Right renal cortex interstitium (tissue), 3 donors: ENCODE measurements at places on chromosomes 2 and 18. TPM values are rescaled to one million over a fixed set of nuclear protein-coding genes. Genes with fewer than 3 reads are reported as not detected.

AMER3 gene
- polyA plus RNA-seq, result 0.01 TPM

PLB1 gene
- 1.4 TPM for polyA plus RNA-seq

PIEZO2 gene
- 16.6 TPM for polyA plus RNA-seq

GRCh38 chr2:42951263-42951938, 159.0 kb upstream of the HAAO start:
- no peak for DNase-seq

DNA sequence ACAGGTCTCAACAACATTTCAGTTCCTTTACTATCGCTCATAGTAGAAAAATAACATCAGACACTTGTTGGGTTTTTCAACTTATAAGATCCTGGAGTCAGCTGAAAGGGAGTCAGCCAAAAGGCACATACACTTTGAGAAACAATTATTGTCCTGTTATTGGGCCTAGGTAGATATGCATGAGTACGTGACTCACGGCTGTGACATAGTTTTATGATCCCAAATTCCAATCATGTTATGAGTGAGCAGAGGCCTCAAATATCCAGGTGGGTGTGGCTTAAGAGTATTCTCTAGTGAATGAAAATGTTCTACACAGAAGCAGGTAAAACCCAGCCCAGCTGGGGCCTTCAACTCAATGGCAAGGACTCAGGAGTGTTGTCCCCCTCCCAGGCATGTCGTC, 27.2 kb downstream of the SERPINB8 start:
- DNase-seq, result no peak

DNA sequence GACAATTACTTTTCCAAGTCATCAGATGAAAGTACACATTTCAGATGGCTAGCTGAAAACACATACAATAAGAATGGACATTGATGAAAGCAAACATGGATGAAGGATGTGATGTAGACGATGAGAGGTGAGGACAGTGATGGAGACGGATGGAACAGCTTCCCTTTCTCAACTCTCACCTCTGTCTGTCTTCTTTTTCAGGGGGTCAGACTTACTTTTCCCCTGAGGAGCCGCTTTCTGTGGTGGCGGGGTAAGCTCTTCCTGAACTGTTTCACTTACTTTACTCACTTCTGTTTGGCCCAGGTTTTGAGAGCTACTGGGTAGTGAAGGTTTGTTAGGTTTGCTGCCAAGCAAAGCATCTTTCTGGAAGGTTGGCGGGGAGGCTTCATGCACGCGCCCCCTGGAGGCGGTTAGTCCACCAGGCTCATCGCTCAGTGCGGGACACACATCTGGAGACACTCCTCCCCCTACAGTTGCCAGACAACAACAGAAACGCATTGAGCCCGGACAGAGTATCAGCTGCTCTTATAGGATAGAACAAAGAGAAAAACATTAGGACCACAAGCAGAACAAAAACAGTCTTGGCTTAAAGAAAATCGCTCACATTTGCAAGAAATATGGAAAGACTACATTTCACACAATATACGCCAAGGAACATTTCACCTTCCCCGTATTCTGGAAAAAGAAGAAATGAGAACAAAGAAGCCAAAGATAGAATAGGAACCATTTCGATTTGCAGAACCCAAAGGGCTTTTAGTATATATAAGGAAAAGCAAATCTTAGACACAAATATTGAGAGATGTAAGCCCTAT, 90.5 kb downstream of the MYOM1 start:
- DNase-seq, result peak; percentile 76

DNA sequence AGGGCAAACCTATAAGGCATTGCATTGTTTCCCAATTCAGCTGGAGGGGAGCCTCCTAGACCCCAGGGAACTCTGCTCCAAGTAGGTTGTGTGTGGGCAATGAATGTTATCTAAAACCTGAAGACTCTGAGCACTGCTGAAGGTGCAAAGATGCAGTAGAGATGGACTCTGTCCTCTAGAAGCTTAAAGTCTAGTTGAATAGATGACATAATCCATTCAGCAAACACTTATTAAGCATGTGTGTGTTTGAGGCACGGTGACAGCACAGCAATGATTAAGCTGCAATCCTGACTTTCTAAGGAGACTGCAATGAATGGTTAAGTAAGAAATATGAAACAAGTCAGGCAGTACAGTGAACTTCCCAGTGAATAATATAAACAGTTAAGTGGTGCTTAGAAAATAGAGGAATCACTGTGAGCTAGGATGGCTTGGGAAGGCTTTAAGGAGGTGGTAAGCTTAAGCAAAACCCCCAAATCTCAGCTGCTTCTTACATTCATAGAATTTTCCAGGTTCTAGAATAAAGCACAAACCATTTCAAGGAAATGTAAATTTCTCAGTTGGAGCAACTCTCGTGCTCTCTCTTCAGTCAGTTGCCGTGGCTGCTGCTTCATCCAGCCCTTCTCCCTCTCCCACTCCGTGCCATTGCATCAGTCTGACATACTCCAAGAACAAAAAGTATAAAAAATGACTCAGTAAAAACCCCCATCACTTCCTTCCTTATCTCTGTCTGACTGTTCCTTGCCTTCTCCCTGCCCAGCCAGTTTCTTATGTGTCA, 19.1 kb downstream of the MXD1 start:
- no peak for DNase-seq

- DNase-seq, result no peak
Measured at GRCh38 chr2:233360771-233361176, 6.5 kb downstream of the DGKD start.

DNA sequence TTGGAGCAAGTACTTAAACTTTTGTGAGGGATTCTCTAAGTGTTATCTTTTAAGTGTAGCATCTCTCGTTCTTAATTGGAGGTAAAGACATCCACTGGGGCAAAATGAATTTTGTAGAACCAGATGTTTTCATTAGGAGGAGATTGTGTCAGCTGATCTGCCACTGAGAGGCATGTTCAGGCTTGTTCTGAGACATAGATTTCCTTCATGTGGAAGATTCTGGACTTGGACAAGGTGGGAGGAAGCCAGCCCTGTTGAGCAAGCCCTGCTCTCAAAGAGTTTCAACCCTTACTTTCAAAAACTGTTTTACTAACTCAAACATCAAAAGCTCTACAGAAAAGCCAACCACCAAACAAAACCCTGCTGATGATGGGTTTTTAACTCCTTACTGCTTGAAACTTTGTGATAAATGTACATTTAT, 6.5 kb downstream of the MAP4K4 start:
- DNase-seq, result no peak

- DNase-seq, result no peak
Measured at GRCh38 chr2:36769106-36769505, 72.6 kb downstream of the VIT start.

GRCh38 chr18:4157352-4157751, 297.8 kb downstream of the DLGAP1 start:
- DNase-seq, result no peak

DNA sequence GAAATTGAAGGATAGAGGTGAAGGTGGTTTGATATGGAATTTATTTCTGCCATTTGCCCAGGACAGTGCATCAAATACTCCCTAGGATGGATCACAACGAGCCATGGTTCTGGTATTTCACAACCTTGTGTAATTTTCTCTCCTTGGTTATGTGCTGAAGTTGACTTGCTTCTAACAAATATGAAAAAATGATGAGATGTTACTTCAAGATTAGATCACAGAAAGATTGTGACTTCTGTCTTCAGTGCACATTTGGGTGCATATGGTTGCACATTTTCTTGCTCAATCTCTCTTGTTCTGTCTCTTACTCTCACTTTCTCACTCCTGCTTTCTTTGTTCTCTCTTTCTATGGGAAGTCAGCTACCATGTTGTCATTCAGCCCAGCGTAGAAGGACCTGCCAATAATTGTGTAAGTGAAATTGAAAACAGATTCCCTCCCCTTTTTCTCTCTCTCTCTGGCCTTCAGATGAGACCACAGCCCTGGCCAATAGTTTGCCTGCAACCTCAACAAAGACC, 104.6 kb upstream of the RMDN2 start:
- DNase-seq, result no peak

DNA sequence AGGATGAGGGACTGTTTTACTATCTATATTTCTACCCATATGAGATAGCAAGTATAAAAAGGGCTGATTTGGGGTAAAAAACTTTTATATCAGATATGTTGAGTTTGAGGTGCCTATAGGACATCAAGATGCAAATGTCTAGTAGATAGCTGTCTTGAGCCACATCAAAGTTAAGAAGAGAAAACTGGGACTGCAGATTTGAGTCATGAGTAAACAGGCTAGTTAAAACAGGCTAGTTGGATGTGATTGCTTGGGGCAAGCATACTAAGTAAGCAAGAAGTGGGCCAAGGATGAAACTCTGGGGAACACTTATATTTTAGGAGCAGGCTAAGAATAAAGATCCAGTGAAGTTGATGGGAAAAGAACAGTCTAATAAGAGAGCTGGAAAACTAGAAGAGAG, 2.8 kb upstream of the SCRN3 start:
- no peak for DNase-seq

DNA sequence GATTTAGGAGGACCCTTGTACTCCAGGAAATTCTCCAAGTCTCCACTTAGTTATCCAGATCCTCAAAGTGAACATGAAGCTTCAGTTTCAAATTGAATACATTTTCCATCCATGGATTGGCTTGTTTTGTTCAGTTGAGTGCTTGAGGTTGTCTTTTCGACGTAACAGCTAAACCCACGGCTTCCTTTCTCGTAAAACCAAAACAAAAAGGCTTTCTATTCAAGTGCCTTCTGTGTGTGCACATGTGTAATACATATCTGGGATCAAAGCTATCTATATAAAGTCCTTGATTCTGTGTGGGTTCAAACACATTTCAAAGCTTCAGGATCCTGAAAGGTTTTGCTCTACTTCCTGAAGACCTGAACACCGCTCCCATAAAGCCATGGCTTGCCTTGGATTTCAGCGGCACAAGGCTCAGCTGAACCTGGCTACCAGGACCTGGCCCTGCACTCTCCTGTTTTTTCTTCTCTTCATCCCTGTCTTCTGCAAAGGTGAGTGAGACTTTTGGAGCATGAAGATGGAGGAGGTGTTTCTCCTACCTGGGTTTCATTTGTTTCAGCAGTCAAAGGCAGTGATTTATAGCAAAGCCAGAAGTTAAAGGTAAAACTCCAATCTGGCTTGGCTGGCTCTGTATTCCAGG, at the start of gene CTLA4:
Gene CTLA4 (plus strand): TSS at position 211 of the 640 bp plus-strand sequence. CDS start 172 bp downstream, at position 383.
- DNase-seq, result no peak

DNA sequence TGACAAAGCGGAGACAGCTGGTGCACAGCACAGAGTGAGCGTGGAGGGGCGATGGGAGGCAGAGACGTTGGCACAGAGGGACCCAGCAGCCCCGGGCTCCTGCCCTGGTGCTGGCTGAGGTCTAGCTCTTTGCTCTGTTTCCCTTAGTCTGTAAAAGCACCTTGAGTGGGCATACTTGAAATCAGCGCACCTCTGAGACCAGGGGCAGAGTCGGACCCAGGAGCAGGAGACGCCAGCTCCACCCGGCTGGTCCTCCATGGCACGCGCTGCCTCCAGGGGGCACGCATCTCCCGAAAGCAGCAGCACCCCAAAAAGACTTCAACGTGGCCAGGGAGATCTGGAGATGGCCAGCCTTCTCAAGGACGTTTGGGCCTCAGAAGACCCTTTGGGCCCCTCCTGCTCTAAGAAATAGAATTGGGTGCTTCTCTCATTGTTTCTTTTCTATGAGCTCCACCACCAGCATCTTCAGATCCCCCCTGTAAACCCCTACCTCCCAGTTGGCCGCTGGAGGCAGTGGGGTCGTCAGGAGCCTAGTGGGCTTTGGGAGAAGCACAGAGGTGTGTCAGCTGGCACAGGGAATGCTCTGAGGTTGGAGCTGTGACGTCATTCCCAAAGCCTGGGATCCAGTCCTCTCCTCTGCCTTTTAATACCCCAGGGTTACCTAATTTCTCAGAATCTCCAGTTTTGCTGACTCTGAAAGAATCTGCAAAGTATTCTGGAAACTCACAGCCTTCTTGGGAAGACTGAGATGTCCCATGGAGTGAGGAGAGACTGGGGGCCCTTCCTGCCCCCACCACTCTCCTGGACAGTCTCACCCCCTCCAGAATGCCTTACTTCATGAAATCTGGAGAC, 58.9 kb downstream of the CIB4 start:
- no peak for DNase-seq

- no peak for DNase-seq
Measured at GRCh38 chr2:177355874-177356273, 36.7 kb upstream of the AGPS start.

DNA sequence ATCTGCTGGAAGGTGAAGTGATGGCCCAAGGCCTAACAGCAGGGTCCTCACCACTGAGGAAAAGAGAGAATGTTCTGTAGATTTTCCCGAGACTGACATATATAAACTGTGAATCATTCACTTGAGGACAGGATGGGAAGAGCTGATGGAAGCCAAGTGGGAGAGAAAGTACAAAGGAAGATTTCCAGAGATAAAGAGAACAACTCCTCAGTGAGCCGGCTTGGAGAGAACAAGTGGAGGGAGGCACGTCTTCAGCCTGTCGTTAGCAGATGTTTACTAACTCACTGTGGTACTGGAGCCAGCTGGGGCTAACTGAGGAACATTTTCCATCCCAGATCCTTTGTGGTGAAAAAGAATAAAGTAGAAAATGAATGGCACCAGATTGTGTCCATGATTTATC, 552.9 kb upstream of the TNP1 start:
- DNase-seq, result no peak

DNA sequence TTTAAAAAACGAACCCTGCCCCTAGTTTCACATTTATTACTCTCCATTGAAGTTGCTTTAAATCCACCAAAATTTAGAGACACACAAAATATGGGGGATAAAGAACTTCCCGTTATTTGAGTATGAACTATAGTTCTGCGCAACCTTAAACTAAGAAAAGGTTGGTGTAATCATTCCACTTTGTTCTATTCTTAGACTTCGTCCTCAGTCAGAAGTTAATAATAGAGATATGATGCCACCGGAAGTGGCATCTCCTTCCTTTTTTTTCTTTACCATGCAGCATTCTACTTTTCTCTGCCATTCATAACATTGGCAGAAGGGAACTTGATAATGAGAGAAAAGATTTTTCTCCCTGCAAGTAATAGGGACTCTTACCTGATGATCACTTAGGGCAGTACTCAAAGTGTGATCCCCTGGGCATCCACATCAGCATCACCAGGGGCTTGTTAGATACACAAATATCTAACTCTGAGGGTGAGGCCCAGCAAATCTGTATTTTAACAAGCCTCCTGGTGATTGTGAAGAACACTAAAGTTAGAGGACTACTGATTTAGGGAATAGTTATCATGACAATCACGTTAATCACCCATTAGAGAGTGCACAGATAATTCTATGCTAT, 147.7 kb upstream of the DTNA start:
- DNase-seq, result no peak

DNA sequence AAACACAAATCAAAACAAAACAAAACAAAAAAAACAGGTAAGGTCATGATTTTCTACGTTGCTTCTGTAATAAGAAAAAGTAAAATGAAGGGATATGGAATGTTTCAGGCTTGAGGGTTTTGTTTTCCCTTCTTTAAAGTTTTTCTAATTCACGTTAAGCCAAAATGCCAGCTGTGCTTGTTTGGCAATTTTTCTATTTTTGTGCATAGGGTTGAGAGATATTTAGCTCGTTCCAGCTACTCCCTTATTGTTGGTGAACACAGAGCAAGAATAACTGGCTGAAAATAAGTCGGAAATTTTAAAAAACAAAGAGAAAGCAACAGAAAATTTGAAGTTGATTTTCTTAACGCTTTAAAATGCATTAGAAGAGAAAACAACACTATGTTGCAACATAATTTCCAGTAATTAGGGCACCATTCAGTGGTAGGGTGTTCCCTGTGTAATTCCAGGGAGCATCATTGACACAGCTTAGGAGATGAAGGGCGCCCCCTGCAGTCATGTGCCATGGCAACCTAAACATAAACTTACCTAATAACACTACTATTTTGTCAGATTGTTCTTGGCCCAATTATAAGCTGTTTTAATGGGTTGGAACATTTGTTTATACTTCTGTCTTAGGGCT, 99.5 kb downstream of the DTNA start:
- DNase-seq, result no peak
